Eye (tissue), 1 donor: ENCODE measurements at places on chromosomes 3 and 15.

- peak; percentile 54 for DNase-seq
These were observed 11.2 kb upstream of the SHC4 start for GRCh38 chr15:48974882-48975281.

DNA sequence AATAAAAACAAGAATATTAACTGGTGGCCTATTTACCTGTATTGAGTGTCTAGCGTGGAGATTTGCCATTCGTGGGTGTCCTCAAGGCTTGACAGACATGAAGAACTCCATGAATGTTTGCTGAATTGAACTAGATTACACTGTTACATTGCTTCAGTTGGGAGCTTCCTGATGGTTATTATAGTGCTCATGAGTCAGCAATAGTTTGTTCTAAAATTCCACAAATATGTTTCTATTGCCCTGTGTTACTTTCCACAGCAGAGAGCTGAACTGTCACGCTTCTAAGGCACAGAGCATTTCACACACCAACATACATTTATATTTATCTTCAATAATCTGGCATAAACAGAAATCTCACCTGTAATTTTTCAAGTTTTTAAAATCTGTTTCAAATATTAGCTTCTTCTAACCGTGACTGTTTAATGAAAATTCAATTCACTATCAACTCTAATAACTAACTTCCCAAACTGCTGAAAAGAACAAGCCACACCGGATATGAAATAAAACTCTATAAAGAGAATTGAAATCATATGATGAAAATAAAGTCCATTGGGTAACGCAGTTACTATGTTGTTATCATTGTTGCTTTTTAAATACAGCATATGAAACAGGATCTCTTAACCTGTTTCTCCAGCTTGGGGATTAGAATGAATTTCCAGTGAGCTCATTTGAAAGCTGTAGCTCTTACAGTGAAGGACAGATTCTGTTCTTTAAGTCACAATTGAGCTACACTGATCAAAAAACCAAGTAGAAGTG lies 61.2 kb upstream of the MCF2L2 start:
- no peak for DNase-seq

- peak; percentile 96 for DNase-seq
These were observed at the start of gene HYPK for GRCh38 chr15:43800286-43801141. Gene HYPK (plus strand): TSS chr15:43800599. CDS start chr15:43800623, 24 bp downstream.

DNA sequence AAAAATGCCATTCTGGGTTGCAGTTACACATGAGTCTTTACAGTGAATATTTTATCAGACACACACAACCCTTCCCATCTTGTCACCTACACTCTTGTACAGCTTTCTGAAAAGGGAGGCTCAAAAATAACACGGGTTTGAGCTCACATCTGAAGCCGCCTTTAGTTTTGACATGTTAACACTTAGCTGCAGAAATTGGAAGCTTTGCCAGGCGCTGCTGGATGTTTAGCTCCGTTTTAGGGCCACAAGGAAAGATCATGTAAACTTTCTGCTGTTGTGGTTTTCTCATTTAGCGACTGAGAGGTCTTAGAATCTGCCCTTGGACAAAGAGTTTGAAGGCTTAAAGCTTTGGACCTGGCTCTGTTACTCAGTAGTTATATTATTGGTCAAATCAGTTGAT lies 120.1 kb downstream of the OXNAD1 start:
- DNase-seq = no peak

DNA sequence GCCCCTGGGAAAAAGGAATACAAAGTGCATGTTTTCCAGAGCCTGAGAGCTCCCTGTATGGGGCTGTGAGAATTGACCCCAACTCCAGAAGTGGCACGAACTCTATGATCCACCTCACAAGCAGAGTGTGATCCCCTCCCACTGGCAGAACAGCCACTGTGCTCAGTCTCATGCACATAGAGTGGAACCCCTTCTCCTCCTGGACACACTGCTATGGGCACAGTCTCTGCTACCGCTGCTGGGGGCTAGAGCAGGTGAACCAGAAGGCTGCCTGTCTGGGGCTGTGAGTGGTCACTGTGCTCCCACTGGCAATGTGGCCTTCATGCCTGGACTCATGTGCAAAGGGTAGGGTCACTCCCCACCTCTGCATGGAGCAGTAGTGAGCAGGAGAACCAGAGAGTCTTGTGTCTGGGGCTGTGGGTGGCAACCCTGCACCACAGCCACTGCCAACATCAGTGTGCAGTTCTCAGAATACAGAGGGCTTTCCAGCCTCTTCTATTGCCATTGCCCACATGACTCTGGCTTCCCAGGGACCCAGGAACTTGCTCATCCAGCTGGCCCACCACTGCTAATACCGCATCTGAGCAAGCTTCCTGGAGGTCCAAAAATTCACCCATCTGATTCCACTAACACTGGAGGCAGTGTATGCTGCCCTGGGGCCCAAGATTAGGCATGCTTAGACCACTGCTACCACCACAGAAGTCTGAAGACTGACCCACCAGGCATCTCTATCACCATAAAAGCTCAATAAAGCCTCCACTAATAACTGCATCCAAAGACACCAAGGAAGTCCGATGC lies 343.7 kb upstream of the SOX14 start:
- no peak for DNase-seq

DNA sequence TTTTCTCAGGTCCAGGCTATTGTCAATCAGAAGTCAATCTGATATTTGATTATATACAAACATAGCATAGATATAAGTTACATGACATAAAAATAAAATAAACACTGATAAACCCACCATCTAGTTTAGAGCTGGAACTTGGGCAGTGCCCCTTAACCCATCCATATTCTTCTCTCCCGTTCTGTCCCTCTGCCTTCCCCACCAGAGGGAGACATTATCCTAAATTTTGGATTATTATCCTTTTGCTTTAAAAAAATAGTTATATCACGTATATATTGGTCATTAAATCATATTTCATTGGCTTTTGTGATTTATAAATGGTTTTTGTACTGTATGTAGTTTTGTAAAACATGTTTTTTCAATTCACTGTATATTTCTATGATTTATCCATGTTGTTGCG lies 107.9 kb downstream of the GMPS start:
- DNase-seq = no peak
